ENCODE measurements at places on chromosomes 1 and 21.

DNA sequence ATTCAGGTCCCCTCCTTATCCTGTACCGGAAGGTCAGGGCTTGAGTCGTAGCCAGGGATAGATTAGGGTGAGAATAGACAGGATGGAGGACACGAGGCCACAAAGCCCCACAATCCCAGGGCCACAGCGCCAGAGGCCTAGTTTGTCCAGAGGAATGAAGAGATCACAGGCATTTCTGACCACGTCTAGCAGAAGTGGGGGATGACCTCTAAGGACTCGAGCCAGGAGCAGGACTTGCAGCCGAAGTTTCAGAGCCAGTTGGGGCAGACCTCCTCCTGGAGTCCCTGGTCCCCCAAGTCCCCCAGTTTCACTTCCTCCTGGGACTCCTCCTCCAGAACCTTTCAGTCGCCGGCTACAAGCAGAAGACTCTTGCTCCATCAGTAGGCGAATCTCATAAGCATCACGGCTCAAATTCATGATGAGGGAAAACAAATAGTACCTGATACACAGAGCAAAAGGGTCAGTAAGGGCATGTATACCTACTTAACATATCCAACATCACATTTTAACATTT is 2.3 kb upstream of the ITGA10 start:
- no peak for DNase-seq

DNA sequence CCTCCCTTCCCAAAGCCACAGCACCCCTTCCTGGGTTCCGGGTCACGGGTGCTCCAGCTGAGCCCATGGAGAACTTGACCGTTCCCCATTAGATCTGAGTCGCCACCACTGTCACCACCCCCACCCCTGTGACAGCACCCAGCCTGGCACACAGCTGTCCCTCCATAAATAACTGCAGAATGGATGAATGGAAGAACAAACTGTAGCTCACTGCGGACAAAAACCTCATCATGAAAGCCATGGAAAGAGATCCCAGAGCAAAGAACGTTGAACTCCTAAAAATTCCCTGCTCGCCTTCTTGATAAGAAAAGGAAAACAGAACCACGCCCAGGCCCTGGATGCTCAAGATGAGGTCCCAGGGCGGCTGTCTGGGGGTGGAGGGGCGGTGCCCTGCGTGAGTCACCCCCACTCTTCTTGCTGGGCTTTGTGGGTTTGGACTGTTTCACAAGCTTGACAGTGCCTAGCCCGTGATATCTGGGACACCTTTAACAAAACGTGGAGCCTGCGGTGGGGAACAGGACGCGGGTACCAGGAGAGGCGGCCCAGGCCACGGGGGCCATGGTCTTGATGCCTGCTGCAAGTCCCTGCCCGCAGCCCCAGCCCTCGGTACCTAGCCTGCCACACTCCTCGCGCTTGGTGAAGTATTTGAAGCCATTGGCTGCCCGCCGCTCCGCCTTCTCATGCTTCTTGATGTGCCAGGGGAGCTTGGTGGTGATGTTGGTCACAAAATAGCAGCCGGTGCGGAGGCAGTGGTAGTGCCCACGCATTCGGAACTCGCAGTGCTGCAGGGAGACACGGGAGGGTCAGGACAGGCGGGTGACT is 151.9 kb downstream of the CASZ1 start:
- no peak for DNase-seq

GRCh38 chr1:174724219-174724618 is 275.5 kb upstream of the CACYBP start:
- no peak for DNase-seq

DNA sequence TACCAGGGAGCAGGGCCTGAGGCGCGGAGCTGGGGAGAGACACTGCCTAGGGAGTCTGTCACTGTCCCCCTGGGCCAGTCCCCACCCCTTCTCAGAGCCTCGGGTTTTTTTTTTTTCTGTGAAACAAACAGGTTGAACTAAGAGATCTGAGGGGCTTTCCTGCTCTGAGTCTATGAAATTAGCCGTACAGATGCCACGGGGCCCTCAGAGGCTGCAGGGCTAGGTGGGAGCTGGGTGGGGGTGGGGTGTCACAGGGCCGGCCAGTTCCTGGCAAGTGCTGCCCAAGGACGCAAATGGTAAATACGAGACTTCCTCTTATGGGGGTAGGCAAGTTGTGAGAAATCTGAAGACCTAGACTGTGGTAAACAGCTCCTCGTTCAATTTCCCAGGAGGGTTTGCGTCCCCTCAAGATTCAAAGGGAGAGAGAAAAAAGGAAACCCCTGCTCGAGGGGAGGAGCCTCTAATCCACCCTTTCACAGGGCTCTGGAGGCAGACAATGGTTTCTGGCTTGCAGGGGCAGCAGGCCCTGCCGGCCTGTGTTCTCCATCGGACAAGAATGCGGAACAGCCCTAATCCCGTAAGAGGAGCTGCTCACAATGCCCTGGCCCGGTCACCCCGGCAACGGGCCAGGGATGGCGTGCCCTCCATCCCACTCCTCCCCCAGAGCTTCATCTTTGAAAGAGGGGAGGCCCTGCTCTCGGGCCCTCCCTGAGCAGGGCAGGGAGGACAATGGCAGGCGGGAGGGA is 7.8 kb downstream of the NUAK2 start:
- DNase-seq: no peak

DNA sequence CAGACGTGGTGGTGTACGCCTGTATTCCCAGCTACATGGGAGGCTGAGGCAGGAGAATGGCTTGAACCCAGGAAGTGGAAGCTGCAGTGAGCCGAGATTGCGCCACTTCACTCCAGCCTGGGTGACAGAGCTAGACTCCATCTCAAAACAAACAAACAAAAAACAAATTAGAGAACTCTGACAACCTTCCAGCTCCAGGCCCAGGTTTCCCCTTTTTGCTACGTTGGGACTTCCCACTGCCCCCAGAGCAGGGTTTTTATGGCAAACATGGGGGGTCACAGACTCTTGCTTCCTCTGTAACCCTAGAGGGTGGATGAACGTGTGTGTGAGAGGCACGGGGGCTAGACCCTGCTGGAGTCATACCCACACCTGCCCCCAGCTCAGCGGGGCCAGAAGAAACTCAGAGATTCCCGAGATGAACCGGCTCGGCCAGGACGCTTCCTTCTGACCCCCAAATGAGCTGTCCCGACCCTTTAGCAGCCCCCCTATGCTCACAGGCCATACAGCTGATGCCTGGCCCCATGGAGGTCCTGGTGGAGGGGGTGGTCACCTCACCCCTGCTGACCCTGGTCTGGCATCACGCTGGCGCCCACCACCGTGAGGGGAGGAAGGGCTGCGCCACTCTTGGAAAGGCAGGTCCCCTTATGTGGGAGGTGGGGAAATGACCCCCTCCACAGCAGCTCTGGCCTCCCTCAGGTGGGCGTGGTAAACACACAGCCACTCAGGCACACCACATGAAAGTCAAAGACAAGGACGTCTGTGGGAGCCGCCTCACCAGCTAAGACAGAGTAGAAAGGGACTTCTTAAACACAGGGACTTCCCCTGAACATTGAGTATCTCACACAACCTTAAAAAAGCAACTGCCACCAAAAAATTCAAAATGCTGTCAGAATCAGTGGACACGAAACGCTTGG is 7.1 kb downstream of the GPR157 start:
- no peak for DNase-seq

GRCh38 chr1:34597877-34598514 is 156.9 kb upstream of the GJB5 start:
- no peak for DNase-seq

DNA sequence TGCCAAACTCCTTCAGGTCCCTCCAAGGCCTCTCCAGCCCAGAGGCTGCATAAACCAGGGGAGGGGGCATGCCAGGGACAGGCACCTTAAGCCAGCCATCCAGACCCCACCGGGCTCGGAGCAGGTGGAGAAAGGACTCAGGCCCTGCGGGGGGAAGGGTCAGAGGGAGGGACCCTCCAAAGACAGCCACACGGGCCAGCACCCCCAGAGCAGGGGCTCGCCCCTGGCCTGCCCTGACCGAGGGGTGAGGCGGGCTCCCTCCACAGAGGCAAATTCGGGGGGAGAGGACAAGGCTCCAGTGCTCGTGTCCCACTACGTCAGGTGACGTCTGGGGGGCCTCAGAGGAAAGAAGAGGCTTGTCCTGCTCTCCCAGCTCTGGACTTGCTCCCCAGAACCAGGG is 8.2 kb downstream of the MEGF6 start:
- no peak for DNase-seq

DNA sequence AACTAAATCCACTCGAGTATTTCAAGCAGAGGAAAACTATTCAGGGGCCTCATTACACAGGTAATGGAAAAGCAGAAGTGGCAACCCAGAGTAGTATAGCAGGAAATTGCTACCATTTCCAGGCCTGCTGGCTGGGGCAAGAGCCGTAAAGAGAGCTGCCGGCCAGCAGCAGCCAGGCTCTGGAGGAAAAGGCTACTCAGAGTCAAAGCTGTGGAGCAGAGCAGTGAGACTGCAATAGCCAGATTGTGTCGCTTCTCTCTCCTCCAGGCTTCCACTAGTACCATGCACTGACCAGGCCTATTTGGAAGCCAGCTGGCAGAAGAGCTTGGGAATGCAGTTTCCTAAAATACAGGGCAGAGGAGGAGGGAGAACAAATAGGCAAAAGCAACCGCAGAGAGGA is 155.5 kb downstream of the OMA1 start:
- DNase-seq: no peak

DNA sequence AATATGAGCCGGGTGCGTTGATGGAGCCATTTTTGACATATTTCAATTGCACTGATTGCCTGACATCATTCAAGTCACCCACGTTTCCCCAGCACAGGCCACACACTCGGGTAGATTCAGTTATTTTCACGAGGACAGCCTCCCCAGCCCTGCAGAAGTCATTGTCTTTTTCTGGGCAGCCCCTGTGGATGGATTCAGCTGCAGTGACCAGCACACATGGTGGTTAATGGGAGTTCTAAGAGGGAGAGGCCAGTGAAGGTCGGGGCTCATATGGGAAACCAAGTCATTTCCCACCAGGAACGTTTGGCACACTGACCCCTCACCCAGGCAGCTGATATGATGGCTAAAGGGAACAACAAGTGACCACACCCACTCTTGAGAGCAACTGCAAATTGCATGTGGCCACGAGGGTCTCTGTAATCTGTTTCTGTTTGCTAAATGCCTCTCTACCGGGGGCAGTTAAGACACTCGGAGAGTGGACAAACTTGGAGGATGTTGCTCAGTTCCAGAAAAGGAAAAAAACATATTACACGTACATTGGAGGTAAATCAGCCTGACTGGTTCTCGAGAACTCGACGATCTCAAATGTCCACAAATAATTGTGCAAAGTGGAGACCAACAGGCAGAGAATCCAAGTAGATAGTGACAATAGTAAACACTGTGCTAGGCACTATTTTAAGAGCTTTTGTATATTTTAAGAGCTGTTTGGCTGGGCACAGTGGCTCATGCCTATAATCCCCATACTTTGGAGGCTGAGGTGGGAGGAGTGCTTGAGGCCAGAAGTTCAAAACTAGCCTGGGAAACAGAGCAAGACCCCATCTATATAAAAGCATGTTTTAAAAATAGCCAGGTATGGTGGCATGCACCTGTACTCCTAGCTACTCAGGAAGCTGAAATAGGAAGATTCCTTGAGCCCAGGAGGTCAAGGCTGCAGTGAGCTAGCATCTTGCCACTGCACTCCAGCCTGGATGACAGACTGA is 167.2 kb upstream of the IRF2BP2 start:
- DNase-seq: no peak
